ENCODE measurements at places on chromosomes 2 and 18. TPM values are rescaled to one million over a fixed set of nuclear protein-coding genes. Genes with fewer than 3 reads are reported as not detected.

The PLA2R1 gene
- 19.9 TPM for total RNA-seq

The MALT1 gene
- total RNA-seq = 55.7 TPM

The CRYBA2 gene
- total RNA-seq = not detected

The FBXO15 gene
- total RNA-seq = 0.36 TPM

The CNTNAP5 gene
- not detected for total RNA-seq

The FZD7 gene
- total RNA-seq = 64.8 TPM

The TNFRSF11A gene
- total RNA-seq = under 0.01 TPM

The TNFAIP6 gene
- 43.1 TPM for total RNA-seq

The HJURP gene
- 3.5 TPM for total RNA-seq

The CNOT9 gene
- total RNA-seq = 50.3 TPM

The SERPINB3 gene
- not detected for total RNA-seq

The ABCG5 gene
- not detected for total RNA-seq

The LIMS3 gene
- 3.2 TPM for total RNA-seq

The SAG gene
- not detected for total RNA-seq

The FKBP1B gene
- 3.3 TPM for total RNA-seq

The MYO3B gene
- 0.36 TPM for total RNA-seq

The ORC2 gene
- 14.5 TPM for total RNA-seq

The ABCB6 gene
- 28.2 TPM for total RNA-seq

The FHL2 gene
- 568 TPM for total RNA-seq

The TBR1 gene
- total RNA-seq = not detected

The NETO1 gene
- total RNA-seq = under 0.01 TPM

The TGFA gene
- not detected for total RNA-seq

Measured in osteoblast (primary cell).